Tibial artery (tissue), 4 donors: ENCODE measurements at places on chromosomes 1 and 21.
A peak's percentile ranks its signal among the peaks of the same experiment; 100 is the strongest.

DNA sequence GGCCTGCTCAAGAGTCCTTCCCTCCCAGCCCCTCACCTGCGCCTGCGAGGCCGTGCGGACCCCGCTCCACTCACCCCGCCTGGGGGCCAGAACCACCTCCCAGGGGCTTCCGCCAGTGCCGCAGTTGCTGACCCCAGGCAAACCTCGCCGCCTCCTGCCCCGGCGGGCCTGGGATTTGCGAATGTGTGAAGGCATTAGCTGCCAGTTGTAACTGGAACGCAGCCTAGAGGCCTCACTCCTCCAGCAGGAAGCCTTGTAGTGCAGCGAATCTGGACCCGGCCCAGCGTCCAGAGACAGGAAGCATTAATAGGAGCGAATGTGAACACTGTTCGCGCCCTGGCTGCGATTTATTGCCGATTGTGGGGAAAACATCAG, 140.9 kb upstream of the ARHGEF16 start:
- H3K4me3 ChIP-seq = peak overlapping the region; percentile 26
- H3K27me3 ChIP-seq = no peaks in the 10 kb centered on the region
- peaks cover 61% of the 10 kb centered on the region for H3K4me1 ChIP-seq

DNA sequence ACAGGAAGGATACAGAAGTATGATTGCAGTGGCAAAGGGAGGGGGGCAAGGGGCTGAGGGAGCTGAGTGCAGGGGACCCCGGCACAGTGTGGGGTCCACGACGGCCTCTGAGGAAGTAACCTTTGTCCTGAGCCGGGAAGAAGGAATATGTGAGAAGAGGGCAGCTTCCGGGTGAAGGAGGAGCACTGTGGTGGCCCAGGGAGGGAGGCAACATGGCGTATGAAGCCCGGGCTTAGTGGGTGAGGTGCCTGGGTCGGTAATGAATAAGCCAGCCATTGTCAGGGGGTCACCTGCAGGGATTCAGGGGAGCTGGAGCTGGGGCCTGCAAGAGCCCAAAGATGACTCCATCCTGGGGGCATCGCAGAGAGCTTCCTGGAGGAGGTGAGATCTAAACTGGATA, 200.4 kb downstream of the FOXD2 start:
- no peak overlapping the region for H3K4me3 ChIP-seq
- DNase-seq = no peak
- H3K4me1 ChIP-seq = no peaks in the 10 kb centered on the region
- H3K27me3 ChIP-seq = no peaks in the 10 kb centered on the region
- no peak overlapping the region for H3K27ac ChIP-seq
- no peaks in the 10 kb centered on the region for H3K36me3 ChIP-seq

GRCh38 chr1:228150120-228150460, 360 bp downstream of the GJC2 start:
- H3K36me3 ChIP-seq = peaks cover 22% of the 10 kb centered on the region
- peak; percentile 67 for DNase-seq
- H3K27me3 ChIP-seq = no peaks in the 10 kb centered on the region
- no peak overlapping the region for H3K4me3 ChIP-seq
- peaks cover 27% of the 10 kb centered on the region for H3K4me1 ChIP-seq
- peak overlapping the region; percentile 69 for H3K27ac ChIP-seq

GRCh38 chr1:228420968-228421826, 4.5 kb upstream of the TRIM17 start:
- no peak for DNase-seq
- no peaks in the 10 kb centered on the region for H3K36me3 ChIP-seq
- peaks cover 19% of the 10 kb centered on the region for H3K27me3 ChIP-seq
- H3K4me1 ChIP-seq = peaks cover 9% of the 10 kb centered on the region

DNA sequence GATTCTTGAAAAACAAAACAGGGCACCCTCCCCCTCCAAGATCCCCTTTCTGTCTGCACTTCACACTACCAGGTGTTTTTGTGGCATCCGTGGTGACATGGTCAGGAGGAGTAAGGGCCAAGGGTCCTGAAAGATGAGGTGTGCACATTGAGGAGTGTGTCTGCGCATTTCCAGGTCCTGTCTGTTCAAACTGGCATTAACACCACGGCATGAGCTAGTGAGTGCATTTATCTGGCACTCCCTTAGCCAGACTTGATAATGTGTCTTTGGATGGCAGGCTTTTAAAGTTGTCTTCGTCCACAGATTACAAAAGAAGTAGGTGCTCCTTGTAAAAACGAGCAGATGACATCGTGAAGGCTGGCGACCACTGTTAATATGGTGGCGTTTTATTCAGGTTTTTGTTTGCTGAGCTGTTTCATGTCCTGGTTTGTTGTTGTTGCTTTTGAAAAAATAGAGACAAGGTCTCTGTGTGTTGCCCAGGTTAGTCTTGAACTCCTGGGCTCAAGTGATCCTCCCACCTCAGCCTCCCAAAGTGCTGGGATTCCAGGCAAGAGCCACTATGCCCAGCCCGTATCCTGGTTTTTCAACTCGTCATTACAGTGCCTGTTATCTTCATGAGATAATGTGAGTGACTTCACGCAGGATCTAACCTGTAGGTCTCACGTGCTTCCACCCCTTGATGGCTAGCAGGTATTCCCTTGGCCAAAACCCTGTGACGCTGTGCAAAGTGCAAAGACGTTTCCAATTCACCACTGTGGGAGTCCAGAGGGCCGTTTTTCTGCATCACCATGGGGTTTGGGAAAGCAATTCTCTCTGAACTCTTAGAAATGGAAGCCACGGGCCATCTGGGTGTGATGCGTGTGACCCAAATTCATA, 4.2 kb downstream of the TMEM51 start:
- H3K4me3 ChIP-seq = no peak overlapping the region
- H3K4me1 ChIP-seq = no peaks in the 10 kb centered on the region
- H3K27me3 ChIP-seq = no peaks in the 10 kb centered on the region
- no peaks in the 10 kb centered on the region for H3K36me3 ChIP-seq
- DNase-seq = no peak

DNA sequence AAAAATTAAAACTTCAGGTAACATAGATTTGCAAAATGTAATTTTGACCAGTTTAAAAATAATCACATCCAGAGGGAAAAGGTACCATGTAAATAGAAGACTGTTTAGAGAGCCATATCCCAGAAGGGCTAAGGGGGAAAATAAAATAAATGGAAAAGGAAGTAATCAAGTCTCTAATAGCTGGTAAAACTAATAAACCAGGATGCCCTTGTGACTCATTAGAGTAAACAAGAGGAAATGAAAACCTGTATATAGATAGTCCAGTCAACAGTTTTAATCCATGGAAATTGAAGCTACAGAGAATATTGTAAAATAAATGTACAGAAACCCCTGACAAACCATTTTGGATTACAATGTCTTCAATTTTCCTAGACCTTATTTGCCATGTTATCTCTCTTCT, 698.0 kb upstream of the RGS18 start:
- H3K27me3 ChIP-seq = no peaks in the 10 kb centered on the region
- H3K4me1 ChIP-seq = no peaks in the 10 kb centered on the region
- no peak for DNase-seq
- no peaks in the 10 kb centered on the region for H3K36me3 ChIP-seq
- H3K27ac ChIP-seq = no peak overlapping the region

DNA sequence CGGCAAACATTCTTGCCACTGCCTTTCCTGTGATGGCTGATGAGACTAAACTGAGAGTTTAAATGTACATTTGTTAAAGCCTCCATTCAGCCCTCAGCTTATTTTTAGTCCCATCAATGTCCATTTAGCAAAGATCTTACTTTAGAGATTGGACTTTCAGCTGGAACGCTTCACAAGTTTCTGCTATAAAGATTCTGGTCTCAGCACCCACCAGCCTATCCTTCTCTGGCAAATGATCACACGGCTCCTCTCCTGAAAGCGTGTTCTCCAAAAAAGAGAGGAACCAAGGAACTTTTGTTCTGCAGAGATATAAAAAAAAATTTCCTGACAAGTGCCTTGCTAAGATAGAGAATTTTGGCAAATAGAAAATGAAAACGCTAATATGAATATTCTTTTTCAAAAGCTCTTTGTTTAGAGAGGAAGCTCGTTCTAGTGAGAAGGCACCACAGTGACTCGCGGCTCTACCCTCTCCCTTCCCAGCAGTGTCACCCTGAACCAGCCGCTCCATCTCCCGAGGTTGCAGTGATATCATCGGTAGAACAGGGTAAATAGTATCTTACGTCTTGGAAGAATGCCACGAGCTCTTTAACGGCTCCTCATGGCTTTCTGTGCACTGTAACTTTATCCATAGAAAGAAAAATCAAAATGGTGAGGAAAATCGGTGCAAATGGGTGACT, 200.2 kb downstream of the APP start:
- no peak overlapping the region for H3K27ac ChIP-seq
- H3K4me1 ChIP-seq = no peaks in the 10 kb centered on the region
- DNase-seq = no peak
- no peaks in the 10 kb centered on the region for H3K27me3 ChIP-seq
- no peak overlapping the region for H3K4me3 ChIP-seq

- DNase-seq = no peak
- H3K27me3 ChIP-seq = no peaks in the 10 kb centered on the region
- peaks cover 10% of the 10 kb centered on the region for H3K4me1 ChIP-seq
- peaks cover 44% of the 10 kb centered on the region for H3K36me3 ChIP-seq
Measured at GRCh38 chr1:44775930-44776729, 790 bp downstream of the RPS8 start.

- H3K27ac ChIP-seq = no peak overlapping the region
- H3K4me1 ChIP-seq = no peaks in the 10 kb centered on the region
- H3K4me3 ChIP-seq = no peak overlapping the region
- H3K27me3 ChIP-seq = no peaks in the 10 kb centered on the region
- DNase-seq = no peak
Measured at GRCh38 chr1:43736819-43737218, 29.5 kb downstream of the ST3GAL3 start.

DNA sequence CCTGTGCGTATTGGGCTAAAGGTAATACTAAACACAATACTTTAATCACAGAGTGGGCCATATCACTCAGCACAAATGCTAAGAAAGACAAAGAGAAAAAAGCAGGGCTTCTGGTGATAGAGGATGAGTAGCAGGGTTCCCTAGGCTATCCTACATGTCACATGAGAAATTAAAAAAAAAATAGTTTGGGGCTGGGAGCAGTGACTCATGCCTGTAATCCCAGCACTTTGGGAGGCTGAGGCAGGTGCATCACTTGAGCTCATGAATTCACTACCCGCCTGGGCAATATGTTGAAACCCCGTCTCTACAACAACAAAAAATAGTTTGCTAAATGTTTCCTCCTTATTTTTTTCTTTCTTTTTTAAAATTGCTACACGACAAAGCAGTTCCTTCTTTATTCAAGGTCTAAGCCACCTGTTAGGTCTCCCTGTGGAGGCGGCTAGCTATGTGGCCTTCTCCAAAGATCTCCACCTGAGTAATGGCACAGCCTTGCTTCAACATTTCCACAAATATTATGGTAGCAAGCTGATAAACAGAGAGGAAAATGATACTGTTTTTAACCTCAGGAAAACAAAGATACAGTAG, 1.5 kb downstream of the ENSA start:
- DNase-seq = no peak
- H3K4me3 ChIP-seq = peak overlapping the region; percentile 62
- H3K4me1 ChIP-seq = peaks cover 4% of the 10 kb centered on the region
- peaks cover 39% of the 10 kb centered on the region for H3K36me3 ChIP-seq
- H3K27me3 ChIP-seq = no peaks in the 10 kb centered on the region

- no peaks in the 10 kb centered on the region for H3K27me3 ChIP-seq
- no peak overlapping the region for H3K4me3 ChIP-seq
- no peak for DNase-seq
- H3K36me3 ChIP-seq = no peaks in the 10 kb centered on the region
Measured at GRCh38 chr1:104702731-104703130, 953.0 kb downstream of the AMY1C start.

- no peak for DNase-seq
- H3K27me3 ChIP-seq = no peaks in the 10 kb centered on the region
- no peak overlapping the region for H3K4me3 ChIP-seq
- H3K27ac ChIP-seq = no peak overlapping the region
- H3K4me1 ChIP-seq = no peaks in the 10 kb centered on the region
Measured at GRCh38 chr1:156957634-156958033, 37.2 kb downstream of the LRRC71 start.
